ENCODE measurements at places on chromosomes 1 and 21.

GRCh38 chr1:52474807-52475206, 70.4 kb downstream of the PRPF38A start:
- DNase-seq = no peak

DNA sequence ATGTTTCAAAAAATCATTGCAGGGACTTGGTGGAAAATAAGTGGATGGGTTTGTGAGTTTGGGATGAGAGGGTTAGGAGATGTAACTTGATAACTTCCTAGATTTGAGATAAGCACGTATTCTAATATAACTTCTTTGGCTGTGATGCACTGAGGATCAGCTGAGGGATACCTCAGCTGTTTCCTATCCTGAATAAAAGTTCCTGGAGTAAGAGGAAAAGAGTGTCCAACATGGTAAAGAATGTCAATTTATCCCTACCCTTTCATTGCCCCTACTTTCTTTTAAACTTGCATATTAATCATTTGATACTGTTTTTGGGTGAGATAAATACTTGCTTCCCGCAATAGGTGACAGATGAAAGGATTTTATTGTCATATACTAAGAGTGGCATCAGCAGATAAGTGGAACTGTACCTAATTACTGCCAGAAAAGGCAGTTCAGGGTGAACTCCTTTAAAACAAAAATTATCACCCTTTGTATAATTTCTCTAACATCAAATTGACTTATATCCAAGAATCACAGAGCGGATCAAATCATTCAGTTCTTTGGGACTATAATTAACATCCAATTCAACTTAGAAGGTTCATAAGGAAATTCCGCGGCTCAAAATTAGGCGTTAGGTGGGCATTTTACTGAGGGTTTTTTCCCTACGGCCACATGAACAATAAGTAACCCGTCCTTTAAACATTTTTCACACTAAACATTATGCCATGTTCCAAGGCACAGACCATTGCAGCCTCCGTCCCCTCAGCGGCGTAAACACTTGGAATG, 1.4 kb upstream of the SUCO start:
- DNase-seq = no peak

DNA sequence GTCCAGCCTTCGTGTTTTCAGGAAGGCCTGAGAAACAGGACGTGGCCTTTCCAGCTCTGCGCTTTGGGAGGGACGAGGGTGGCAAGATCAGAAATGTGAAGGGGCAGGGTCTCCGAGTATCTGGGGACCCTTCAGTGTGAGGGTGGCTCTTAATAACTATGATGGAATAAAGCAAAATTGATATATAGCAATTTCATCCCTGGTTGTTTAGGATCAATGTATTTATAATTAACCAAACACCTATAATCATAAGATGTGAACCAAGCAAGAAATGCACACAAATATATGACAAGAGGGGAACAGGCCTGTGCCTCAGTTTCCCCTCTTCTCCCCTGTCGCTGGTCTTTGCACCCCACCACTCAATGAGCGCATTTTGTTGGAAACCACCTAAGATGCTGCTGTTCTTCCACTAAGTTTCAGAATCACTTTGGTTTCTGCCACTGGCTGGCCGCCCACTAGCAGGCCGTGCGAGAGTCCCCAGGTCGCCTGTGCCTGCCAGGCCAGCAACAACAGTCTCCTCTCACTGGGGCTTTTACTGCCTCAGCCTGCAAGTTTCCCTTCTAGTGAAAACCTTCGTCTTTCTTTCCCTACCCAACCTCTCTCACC, 36.6 kb downstream of the UBASH3A start:
- no peak for DNase-seq

GRCh38 chr1:54153535-54154439, 987 bp upstream of the CDCP2 start:
- no peak for DNase-seq

- DNase-seq = no peak
These were observed 21.2 kb upstream of the LGALS8 start for GRCh38 chr1:236502579-236502971.

GRCh38 chr1:68383092-68383491, 66.7 kb downstream of the RPE65 start:
- no peak for DNase-seq

DNA sequence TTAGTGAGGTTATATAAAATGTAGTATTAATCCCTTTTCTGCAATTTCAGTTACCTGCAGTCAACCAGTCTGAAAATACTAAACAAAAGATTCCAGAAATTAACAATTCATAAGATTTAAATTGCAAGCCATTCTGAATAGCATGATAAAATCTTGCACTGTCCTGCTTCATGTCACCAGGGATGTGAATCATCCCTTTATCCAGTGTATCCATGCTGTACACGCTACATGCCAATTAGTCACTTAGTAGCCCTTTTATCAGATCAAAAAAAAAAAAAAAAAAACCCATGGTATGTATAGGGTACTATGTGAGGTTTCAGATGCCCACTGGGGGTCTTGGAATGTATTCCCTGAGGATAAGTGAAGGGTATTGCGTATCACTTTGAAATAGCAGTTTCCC, 191.3 kb upstream of the HP1BP3 start:
- DNase-seq = no peak

DNA sequence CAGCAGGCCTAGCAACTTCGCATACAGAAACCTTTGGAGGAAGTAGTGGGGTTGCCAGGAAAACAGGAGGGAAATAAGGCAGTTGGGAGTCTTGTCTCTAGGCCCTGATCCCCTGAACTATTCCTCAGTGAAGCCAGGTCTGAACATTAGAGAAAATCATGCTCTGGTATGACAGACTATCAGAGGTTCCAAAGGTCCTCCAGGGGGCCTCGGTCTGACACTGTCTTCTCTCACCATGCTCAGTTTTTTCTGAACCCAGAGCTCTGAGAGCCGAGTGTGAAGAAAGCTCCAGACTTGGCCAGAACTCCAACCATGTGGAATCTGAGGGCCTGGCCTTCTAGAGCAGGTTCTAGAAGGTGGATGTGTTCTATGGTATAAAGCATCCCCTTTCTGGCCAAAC, 4.0 kb downstream of the TOMM40L start:
- DNase-seq = no peak

- DNase-seq = no peak
These were observed 19.3 kb upstream of the LSS start for GRCh38 chr21:46247699-46248421.

- no peak for DNase-seq
These were observed 32.1 kb downstream of the RABGAP1L start for GRCh38 chr1:174191349-174191862.

DNA sequence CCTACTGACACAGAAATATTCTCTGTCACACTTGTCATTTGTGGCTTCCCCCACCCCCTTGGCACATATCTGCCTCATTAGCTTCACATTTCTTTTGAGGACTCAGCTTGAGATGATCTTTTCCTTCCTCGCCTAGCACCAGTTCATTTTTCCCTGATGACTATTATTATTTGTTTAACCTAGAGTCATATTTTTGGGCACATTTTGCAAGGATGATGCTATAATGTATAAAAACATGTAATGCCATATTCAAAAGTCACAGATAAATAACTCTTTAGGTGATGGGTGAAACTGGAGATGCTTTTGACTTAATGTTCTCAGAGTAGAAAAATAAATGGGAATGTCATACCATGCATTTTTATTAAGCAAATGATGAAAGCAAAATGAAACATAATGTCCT, 202.7 kb downstream of the BACH1 start:
- no peak for DNase-seq

GRCh38 chr1:206649261-206649921, 14.1 kb downstream of the DYRK3 start:
- no peak for DNase-seq

DNA sequence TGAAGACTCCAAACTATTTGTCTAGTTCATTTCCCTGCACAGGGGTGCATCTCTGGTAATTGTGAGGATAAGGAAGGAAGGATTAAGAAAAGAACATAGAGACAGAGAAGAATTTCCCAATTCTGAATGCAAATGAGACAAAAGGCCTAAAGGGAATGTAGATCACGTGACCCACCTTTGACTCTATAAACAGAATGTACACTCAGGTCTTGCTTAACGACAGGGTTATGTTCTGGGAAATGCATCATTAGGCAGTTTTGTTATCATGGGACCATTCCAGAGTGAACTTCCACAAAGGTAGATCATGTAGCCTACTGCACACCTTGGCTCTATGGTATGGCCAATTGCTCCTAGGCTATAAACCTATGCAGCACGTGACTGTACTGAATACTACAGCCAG, 252.3 kb upstream of the ZP4 start:
- no peak for DNase-seq

DNA sequence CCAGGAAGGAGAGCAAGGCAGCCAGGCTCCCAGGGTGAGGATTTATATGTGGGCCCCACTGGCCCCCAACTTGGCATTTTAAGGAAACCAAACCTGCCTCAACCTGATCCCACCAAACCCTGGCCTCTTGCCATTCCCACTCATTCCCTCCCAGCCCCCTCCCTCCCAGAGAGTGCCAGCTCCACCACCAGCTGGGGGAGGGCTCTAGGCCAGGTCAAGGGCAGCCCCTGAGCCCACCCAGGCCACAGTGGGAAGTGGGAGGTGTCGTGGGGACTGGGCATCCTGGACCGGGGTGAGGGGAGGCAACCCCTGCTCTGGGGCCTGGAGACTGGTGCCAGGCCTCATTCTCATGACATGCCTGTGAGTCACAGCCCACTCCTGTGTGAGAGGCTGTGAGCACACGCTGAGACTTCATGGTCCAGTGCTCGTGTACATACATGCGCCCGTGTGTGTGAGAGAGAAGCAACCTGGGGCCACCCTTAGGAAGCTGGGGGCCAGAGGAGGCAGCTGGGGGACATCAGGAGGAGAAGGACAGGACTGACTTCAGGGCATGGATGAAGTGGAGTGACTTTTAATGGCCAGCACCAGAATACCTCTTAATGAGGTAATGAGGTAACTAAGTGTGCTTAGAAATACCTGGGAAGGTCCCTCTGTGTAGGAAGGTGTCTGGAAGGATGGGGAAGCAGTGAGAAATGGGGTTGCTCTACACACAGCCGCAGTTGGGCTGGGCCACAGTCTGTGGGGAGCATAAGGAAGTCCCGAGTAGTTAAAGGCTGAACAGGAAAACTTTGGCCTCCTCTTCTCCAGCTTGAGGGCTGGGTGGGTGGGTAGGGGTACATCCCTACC, at the start of gene S100A2:
S100A2 (minus strand) TSS at position 316 of the 846 bp plus-strand sequence. CDS start 1,967 bp downstream, outside the sequence.
- DNase-seq = peak; percentile 68

DNA sequence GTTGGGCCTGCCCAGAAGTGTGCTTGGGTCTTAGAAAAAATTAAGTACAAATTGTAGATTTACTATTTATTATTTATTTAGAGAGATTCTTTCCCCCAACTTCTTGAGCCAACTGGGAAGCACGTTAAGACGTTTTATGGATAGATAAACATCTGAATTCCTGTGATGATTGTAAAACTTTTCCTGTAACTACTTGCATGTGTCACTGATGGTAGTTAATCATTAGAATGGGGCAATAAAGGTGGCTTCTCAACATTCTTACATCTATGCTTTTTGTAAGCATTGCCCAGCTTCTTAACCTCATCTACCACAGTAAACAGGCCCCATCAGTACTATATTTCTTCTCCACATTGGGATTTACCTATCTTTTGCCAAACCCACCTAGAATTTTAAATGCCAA, 559.8 kb downstream of the LMO4 start:
- no peak for DNase-seq

DNA sequence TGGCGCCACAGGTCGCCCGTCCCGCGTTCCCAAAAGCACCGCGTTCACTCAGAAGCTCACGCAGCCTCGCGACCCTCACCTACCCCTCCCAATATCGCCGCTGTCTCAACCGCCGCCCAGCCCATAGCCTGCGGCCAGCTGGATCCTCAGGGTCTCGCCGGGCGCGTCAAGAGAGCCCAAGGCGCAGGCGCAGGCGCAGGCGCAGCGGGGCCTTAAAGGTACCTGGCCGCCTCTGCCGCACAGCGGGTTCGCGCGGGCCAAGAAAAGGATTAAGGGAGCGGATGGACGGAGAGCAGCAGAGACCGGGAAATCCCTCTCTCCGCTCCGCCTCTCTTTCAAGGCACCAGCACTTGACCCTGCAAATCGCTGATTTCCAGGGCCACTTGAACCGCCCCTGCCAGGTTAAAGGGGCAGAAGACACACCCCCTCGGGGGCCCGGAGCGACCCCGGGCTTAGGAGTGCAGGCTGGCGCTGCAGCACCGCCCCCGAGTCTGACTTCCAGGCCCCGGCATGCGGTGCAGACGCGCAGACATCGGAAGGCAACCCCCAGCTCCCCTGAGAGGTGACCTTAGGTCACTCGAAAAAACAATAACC, at the start of gene NBPF20:
NBPF20 (minus strand) TSS at position 168 of the 594 bp plus-strand sequence. CDS start 20,331 bp downstream, outside the sequence.
- peak; percentile 74 for DNase-seq

GRCh38 chr1:71994646-71995045, 287.7 kb downstream of the NEGR1 start:
- no peak for DNase-seq

GRCh38 chr1:157131281-157131680, 6.9 kb downstream of the ETV3 start:
- DNase-seq = no peak

GRCh38 chr1:243801378-243801777, 48.7 kb downstream of the AKT3 start:
- no peak for DNase-seq

GRCh38 chr1:8252266-8252951, 65.5 kb upstream of the SLC45A1 start:
- no peak for DNase-seq

GRCh38 chr1:188027613-188028012, 1198.9 kb downstream of the PLA2G4A start:
- DNase-seq = no peak

DNA sequence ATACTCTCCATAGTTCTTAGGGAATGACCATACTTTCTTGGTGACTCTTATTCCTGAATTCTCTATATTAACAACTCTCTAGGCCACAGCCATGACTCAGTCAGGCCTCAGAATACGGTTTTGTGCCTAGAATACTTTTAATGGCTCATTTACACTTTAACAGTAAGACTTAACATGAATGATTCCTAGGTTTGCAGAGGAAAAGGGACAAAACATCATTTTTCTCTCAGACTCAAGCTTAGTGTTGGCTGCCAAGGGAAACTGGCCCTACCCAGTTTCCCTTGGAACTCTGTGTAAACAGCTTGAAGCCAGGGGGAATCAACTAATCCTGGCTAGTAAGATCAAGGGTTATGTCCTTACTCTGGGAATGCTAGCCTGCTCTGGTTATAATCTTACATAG, 164.9 kb upstream of the PKN2 start:
- no peak for DNase-seq

DNA sequence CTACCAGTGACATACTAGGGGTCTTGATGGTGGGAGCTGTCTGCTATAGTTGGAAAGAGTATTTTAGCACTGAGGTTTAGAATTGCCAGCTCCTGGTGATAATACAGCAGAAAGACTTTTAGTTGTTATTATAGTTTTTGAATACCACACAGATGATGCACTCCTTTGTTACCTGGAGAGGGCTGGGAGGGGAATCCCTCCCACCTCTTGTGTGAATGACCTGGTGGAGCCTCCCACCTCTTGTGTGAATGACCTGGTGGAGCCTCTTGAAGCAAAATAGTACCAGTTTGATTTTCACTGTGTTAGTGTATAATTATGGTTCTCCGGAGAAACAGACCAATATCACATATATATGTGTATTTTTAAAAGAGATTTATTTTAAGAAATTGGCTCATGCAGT, 3.3 kb downstream of the DISP1 start:
- DNase-seq = no peak
